ENCODE measurements at places on chromosomes 7 and 10.

DNA sequence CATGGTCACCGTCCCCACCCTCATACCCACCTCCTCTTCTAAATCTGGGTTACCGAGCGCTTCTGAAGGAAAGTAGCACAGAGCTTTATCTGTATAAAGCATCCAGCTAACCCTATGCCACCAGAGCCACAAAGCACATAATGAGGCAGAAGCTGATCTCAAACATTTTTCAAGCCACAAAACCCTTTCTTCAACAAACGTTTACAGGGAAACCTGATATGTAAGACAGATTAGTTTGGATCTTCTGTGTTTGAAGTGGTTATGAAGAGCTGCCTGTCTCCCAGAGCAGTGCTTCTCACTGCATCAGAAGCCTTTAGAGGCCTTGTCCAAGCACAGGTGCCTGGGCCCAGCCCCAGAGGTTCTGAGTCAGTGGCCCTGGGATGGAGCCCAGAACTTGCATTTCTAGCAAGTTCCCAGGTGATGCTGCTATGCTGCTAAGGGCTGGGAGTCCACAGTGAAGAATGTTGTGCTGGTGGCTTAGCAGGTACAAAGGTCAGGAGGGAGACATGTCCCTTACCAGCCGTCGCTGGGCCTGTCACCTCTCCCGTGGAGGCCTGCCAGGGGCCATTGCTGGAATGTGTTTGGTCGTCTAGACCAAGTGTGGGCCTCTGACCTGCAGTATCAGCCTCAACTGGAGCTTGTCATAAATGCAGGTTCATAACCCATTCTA, 90.4 kb downstream of the TAF3 start:
- no peak for DNase-seq

- no peak for DNase-seq
Observed at GRCh38 chr10:122127943-122128342, 139.0 kb downstream of the TACC2 start.

DNA sequence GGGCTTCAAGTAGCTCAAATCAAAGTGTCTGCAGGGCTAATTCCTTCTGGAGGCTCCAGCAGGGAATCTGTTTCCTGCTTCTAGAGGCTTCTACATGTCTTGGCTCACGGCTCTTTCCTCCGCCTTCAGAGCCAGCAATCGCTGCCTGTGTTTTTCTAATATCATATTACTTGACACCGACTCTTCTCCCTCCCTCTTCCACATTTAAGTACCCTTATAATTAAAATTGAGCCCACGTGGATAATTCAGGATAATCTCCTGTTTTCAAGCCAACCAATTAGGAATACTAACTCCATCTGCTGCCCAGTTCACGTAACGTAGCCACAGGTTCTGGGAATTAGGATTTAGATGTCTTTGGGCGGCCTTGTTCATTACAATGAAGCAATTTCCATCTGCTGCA, 372.2 kb downstream of the DPP6 start:
- DNase-seq = peak; percentile 17

DNA sequence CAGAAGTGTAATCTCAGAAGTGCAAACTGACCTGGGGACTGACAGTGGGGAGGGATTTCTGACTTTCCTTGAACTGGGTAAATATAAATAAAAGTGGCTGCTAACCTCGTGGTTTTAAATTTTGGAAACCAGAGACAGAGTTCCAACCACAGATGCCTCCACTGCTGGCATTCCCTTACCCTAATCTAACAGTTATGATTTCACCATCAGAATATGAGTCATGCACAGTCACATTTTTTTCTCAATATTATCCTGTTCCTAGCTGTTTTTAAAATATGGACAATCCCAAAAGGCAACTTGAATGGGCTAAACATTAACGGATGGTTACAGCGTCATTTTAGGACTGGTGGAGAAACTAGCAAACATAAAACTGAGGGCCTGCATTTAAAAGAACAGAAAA, 264.3 kb upstream of the INHBA start:
- no peak for DNase-seq

GRCh38 chr10:5547931-5548660, 23.3 kb downstream of the CALML3 start:
- no peak for DNase-seq

DNA sequence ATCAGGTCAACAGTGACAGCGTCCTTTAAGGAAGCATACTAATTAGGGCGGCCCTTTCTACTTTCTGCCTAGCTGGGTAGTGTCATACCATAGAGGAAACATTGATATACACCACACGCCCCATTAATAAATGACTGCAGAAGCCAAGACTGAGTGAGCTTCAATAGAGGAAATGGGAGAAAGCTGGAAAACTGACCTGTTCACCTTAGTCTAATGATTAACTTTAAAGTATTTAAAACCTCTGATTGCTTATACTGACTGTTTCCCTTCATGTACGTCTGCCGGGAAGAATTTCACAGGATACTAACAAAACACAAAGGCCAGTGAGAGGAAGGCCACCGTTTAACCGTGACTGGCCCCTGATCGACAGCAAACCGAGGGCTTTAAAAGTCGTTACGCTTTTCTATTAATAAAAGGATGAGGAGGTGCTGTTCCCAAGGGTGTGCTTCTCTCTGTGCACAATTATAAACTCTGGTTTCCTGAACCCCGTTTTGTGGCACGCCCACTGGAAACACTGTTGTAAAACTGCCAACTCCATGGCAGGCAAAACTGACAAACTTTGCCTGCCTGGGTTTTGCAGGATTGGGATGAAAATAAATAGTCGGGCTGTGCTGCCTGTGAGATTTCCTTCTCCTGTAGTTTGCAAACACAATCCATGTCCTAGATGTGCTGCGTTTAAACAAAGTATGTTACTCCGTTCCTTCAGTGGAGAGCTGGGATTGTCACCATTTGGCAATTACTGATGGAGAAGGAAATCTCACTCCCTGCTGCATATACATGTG, 137.6 kb downstream of the NRP1 start:
- DNase-seq = peak; percentile 75

- DNase-seq = no peak
Observed at GRCh38 chr10:1788401-1788800, 51.1 kb upstream of the ADARB2 start.

DNA sequence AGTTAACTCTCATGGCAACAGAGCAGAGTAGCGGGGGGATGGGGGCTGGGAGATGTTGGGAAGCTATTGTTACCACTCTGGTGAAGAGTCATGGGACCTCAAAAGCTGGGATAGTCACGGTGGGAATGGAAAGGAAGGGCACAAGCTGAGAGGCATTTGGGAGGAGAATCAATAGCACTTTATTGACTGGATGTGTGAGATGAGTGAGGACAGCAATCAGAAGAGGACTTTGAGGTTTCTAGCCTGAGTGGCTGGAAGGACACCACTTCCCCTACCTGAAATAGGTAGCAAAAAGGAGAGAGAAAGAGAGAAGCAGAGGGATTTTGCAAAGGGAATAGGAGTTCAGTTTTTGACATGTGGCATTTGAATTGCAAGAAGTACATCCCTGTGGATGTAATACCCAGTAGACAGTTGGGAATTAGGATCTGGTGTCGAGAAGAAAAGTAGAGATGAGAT, 27.2 kb downstream of the SCD start:
- DNase-seq = peak; percentile 47

DNA sequence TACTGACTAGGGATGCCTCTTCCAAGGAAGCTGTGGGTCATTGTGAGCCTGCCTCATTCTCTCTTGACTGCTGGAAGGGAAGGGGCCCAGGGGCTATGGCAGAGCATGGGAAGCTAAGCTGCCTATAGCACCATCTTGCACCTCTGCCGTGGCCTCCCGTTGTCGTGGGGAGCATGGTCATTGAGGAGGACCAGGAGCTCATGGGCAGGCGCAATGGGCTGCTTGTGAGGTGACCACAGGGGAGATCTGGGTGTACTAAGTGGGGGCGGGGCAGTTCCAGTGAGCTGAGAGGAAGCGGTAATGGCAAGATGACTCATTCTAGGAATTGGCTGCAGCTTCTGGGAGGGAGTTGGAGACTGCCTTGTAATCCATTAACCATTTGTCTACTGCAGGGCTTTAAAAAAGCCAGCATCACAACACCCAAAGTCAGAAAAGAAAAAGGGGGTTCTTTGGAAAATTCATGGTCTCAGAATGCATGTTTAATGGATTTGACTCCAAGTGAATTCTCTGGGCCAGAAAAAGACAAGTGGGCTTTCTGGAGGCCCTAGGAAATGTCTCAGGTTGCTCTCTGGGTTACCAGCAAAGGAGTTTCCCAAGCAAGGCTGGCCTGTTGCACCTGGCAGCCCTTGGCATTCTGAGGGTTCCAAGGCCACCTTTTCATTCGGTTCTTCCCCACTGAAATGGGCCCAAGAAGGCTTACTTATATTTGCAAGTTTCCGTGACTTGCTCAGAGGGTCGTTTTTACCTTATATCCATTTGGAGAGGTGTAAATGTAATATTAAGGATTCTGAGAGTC, 3.6 kb downstream of the DUSP5 start:
- DNase-seq = no peak

GRCh38 chr10:100923580-100923979, 10.8 kb downstream of the SLF2 start:
- DNase-seq = no peak

DNA sequence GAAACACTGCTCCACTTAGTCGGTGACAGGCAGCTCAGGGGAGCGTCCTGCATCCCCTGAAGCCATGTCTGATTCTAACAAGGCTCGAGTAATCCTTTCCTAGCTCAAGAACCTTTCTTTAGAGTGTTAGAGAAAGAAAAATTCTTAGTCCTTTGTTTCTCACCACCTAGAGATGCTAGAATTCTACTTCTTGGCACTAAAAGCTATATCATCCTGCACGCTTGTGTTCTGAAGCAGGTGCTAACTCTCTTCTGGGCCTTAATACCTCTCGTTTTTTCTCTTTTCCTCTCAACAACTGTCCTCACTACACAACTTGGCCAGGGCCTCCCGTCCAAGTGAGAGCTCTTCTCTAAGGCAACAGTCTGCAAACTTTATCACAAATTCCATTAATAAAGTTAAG, at the start of gene LYZL2:
Gene LYZL2, minus strand, starts transcription at position 101 of the 400 bp plus-strand sequence. CDS start 2,838 bp downstream, outside the sequence.
- no peak for DNase-seq

DNA sequence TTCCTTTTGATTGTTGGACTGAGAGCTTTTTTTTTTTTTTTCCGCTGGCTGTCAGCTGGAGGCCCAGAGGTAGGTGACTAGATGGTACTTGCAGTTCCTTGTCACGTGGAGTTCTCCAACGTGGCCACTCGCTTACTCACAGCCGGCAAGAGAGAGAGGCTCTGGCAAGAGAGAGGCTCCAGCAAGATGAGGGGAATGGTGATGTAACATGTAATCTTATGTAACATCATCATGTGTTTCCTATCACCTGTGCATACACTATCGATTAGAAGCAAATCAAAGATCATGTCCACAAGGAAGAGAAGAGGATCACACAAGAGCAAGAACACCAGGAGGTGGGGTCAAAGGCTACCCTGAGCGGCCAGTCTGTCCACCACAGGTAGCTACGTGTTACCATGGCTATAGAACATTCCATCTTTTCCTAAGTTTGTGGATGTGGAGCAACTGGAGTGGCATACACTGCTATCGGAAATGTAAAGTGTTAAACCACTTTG, 4.0 kb upstream of the BORCS7 start:
- DNase-seq = no peak

DNA sequence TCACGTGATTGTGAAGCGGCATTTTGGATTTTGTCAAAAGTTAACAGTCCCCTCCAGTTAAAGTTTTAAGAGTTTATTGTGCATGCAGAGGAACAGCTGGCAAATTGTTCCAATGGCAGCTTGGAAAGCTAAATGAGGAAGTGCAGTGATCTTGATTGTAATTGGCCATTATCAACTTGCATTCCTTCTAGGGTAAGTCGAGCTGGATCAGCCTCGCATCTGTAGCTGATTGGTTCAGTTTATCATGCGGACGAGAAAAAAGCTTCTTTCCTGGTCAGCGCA, 566 bp downstream of the ZNF789 start:
- DNase-seq = no peak

Measured in left renal cortex interstitium (tissue), 4 donors.